ENCODE measurements at places on chromosomes 12 and 14.

- no peak for DNase-seq
Measured at GRCh38 chr12:1912580-1913376, 5.7 kb downstream of the CACNA2D4 start.

- no peak for DNase-seq
Measured at GRCh38 chr12:90299121-90299520, 590.5 kb upstream of the ATP2B1 start.

- DNase-seq: no peak
Measured at GRCh38 chr12:123266679-123267277, 4.9 kb downstream of the CDK2AP1 start.

- DNase-seq: no peak
Measured at GRCh38 chr12:104957719-104958000, 430 bp downstream of the SLC41A2 start.

DNA sequence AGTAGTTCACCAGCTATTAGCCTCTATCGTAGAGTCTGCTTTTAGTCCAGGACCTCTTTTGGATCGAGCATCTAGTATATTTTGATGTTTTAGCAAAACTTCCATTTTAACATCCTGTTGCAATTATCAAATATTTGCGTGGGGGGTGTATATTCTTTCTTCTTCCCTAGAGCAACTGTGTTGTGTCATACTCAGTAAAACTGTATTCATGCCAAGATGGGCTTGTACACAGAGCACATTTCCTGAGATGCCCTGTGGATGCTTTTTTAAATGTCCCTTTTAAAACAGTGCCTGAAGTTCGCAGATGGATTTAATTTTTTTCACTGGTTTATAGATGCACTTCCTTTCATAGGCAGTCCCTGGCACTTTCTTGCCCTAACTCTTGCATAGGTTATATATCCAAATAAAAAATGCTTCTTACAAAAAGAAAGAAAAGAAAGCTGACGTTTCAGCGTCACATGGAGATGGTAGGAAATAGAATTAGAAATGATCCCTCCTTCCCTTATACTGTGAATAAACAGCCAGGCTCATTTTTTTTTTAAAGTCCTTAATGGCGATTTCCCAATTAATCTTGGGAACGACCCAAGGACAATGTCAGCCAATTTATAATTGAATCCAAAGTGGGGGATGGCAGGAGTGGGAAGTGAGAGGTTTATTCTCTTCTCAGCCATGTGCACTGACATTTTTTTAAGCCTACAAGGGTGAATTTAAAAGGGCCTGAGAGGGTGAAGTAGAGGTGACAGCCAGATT lies 247.0 kb downstream of the SLC41A2 start:
- DNase-seq: no peak

Measured in SK-MEL-5 (cell line).